ENCODE measurements at places on chromosomes 11 and 22.

- no peak for DNase-seq
Measured at GRCh38 chr11:68541991-68542390, 81.4 kb downstream of the PPP6R3 start.

GRCh38 chr11:106468086-106468485 is 390.6 kb downstream of the AASDHPPT start:
- DNase-seq: no peak

- peak; percentile 18 for DNase-seq
Measured at GRCh38 chr11:1202154-1202775, 20.6 kb upstream of the MUC5B start.

GRCh38 chr11:128341280-128342248 is 245.8 kb downstream of the ETS1 start:
- peak; percentile 66 for DNase-seq

GRCh38 chr11:83042964-83043711 is 28.6 kb downstream of the RAB30 start:
- DNase-seq: no peak

DNA sequence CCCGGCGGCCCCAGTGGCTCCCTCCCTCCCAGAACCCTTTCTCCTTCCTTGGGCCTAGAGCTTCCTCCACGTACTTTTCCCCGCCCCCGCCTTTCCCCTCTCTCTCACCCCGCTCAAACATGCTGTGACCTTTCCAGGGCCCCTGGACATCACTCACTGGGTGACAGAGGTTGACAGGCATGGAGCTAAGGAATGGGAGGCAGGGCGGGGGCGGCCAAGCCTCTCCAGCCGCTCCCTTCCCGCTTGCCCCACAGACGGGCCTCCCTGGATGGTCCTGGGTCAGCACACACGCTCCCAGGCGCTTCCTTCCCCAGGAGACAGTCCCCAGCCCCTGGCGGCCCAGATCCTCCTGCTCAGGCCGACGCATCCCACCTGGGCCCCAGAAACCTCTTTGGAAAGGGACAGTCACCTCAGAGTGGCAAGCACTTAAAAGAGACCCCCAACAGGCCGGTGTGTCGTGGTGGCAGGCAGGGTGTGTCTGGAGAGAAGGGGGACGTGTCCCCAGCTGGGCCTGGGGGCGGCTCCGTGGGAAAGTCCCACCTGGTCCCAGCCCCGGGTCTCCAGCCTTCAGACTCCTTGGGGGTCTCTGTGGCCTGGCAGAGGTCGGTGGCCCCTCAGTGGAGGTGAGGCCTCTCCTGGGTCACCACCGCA is 8.8 kb downstream of the H19 start:
- no peak for DNase-seq

DNA sequence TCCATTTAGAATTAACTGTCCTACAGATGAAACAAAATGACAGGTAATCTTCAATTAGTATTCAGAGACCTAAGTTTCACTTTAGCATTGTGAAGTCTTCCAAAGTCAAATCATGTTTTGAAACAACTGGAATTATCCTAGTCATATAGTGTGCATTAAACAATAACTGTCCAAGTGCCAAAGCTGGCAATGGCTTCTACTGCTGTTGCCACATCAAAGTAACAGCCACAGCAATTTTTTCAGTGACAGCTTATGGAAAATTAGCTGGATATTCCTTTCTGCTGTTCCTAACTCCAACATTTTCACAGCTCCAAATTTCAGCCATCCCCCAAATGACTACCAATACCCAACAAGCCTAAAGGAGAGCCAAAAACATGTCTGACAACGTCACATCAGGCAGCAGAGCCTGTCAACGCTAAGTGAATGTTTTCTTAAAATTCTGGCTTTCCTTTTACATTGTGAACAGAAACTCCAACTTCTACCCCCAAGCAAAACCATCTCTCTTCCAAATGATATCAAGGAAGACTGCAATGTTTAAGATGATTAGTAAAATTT is 45.3 kb upstream of the CCDC34 start:
- DNase-seq: no peak

DNA sequence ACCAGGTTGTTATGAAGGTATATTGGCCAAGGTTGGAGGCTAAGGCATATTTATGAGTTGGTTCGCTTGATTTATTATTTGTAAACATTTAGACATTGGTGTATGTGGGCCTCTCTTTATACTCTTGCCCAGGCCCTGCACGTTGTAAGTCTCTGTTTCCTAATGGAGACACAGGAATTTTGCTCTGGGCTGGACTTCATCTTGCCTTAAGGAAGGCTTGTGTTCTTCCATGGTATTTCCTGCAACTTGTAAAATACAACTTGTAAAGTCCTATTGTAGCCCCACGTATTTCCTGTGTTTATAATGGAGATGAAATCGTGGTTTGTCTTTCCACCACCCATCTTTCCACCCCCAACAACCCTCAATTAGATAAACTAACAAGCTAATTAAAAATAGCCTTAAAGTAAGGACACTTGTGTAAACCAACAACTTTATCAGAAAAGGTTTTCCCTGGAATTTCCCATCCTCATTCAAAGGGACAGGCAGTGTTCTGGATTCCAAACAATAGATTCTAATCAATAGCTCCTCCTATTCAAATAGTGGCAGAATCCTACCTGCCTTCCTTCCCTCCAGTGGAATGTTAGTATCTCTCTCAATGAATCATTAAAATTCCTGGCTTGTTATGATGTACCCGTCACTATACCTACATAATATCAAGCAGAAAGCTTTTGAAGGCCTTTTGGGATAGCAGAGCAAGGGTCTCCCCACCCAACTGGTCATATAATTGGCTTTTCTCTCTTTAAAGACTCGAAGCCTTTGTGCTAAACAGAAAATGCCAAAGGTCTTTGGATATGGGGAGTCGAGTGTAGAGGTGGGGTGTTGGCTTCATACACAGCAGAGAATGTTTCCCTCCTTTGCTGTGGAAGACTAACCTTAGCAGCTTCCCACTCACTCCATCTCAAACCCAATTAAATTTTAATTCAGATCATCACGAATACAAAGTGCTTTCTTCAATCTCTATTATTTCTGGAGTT is 77.1 kb downstream of the UBASH3B start:
- DNase-seq: no peak

GRCh38 chr11:104645261-104646222 is 252.7 kb downstream of the CASP12 start:
- no peak for DNase-seq

GRCh38 chr11:48019217-48019584 is 38.8 kb downstream of the PTPRJ start:
- DNase-seq: peak; percentile 48

- DNase-seq: no peak
Measured at GRCh38 chr11:93822359-93822758, 28.1 kb downstream of the VSTM5 start.

DNA sequence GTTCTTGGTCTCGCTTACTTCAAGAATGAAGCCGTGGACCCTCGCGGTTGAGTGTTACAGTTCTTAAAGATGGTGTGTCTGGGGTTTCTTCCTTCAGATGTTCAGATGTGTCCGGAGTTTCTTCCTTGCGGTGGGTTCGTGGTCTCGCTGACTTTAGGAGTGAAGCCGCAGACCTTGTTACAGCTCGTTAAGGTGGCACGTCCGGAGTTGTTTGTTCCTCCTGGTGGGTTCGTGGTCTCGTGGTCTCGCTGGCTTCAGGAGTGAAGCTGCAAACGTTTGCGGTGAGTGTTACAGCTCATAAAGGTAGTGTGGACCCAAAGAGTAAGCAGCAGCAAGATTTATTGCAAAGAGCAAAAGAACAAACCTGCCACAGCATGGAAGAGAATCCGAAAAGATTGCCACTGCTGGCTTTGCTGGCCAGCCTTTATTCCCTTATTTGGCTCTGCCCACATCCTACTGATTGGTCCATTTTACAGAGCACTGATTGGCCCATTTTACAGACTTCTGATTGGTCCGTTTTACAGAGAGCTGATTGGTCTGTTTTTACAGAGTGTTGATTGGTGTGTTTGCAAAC is 27.1 kb upstream of the NXPE2 start:
- no peak for DNase-seq
